Aorta (tissue), 5 donors: ENCODE measurements at places on chromosomes 2 and 18.

DNA sequence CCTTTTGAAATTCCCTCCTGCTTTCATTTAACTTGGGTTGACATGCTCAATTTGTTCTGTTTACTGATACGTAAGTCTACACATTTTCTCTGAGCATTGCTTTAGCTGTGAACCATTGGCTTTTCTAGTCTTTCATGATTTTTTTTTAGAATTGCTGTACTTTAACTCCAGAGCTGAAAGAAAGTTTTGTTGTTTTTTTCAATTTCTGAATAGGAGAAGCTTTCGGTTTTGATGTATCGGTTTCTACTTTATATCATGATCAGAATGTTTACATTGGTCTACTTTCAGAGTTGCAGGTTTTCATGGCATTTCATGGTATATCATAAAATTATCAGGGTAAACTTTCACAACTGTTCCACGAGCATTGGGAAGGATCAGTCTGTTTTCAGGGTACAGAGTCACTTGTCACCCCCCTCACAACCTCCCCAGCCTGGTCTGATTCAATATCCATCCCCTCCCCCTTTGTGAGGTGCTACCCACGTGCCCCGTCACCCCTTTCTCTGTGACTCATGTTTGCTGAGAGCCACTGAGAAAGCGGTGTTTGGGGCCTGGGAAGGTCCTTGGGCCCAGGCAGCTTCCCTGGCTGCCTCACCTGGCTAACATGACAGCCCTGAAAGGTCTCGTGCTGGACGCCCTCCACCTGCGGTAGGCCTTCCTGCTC lies 7.0 kb downstream of the ASTL start:
- H3K4me3 ChIP-seq = no peak overlapping the region
- H3K27ac ChIP-seq = no peak overlapping the region
- no peaks in the 10 kb centered on the region for H3K36me3 ChIP-seq
- DNase-seq = no peak
- no peaks in the 10 kb centered on the region for H3K4me1 ChIP-seq

DNA sequence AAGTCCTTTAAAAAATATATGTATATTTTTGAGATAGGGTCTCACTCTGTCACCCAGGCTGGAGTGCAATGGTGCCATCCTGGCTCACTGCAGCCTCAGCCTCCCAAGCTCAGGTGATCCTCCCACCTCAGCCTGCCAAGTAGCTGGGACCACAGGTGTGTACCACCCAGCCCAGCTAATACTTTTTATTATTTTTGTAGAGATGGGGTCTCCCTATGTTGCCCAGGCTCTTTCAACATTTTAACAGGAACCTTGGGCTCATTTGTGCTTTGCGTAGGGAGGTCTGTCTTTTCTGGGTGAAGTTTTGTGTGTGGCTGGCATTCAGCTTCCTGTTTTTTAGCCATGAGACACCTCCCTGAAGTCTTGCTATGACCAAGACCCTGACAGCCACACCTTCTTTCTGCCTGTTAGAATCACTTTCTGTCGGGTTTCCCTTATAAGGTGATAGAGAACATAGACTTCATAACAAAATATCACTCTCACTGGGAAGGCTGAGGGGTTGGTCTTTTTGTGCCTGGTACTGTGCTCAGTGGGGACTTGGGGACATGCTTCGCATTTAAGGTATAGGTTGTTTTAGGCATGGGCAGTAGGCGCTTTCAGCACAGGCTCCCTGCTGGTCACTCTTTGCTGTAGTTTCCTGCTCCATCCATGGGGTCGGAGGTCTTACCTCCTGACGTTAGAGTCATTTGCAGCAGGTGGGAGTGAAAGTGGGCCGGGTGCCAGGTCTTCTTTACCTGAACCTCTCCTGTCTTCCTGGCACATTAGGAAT lies 3.4 kb downstream of the RAB31 start:
- no peak for DNase-seq
- no peak overlapping the region for H3K27ac ChIP-seq
- no peaks in the 10 kb centered on the region for H3K27me3 ChIP-seq
- no peaks in the 10 kb centered on the region for H3K4me1 ChIP-seq
- H3K4me3 ChIP-seq = no peak overlapping the region
- H3K36me3 ChIP-seq = no peaks in the 10 kb centered on the region

- H3K4me1 ChIP-seq = no peaks in the 10 kb centered on the region
- no peak overlapping the region for H3K27ac ChIP-seq
- no peak overlapping the region for H3K4me3 ChIP-seq
- H3K27me3 ChIP-seq = no peaks in the 10 kb centered on the region
- DNase-seq = no peak
Measured at GRCh38 chr2:13524492-13524891, 807.8 kb downstream of the TRIB2 start.

GRCh38 chr2:106011380-106011779 lies 182.7 kb downstream of the UXS1 start:
- H3K27me3 ChIP-seq = no peaks in the 10 kb centered on the region
- DNase-seq = no peak
- H3K4me1 ChIP-seq = no peaks in the 10 kb centered on the region
- H3K36me3 ChIP-seq = no peaks in the 10 kb centered on the region
- no peak overlapping the region for H3K27ac ChIP-seq

DNA sequence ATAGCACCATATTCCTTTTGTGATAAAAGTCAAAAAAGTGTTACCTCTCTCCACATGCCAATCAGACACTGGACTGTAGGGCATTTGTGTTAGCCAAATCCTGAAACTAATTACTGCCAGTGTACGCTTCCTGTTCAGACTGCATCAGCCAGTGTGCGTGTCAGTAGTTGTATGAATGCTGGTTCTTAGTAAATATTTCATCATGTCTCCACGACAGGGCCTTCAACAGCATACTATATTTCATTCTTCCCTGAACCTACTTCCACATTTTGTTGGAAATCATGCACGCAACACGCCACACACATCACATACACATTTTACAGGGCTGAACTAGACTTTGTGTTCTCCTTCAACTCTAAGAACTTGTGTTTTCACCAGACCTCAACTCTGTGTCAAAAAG lies 77.5 kb downstream of the EPB41L3 start:
- no peak for DNase-seq
- no peaks in the 10 kb centered on the region for H3K27me3 ChIP-seq
- no peak overlapping the region for H3K4me3 ChIP-seq
- no peak overlapping the region for H3K27ac ChIP-seq
